ENCODE measurements at places on chromosomes 2 and 18.

DNA sequence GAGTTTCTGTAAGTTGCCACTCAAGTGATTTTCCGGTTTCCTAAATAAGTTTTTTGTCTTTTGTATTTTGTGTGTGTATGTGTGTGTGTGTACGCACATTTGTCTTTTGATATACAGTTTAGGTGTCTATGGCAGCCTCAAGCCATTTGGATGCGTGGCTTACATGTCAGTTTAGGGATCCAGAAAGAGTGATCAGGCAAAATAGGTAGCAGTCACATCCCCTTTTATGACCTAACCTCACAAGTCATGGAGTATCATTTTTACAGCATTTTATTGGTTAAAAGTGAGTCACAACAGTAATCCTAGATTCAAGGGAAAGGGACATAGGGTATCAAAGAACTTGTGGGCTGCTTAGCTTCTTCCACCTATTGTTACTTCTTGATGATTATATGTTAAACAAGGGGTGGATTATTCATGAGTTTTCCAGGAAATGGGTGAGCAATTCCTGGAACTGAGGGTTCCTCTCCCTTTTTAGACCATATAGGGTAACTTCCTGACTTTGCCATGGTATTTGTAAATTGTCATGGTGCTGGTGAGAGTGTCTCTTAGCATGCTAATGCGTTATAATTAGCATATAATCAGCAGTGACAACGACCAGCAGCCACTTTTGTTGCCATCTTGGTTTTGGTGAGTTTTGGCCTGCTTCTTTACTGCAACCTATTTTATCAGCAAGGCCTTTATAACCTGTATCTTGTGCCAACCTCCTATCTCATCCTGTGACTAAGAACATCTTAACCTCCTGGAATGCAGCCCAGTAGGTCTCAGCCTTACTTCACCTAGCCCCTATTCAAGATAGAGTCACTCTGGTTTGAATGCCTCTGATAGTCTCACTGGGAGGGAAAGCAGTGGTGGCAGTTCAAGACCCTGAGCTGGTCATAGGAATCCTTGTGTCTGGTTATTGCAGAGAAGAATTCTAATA is 8.6 kb upstream of the SOCS6 start:
- no peak for DNase-seq

DNA sequence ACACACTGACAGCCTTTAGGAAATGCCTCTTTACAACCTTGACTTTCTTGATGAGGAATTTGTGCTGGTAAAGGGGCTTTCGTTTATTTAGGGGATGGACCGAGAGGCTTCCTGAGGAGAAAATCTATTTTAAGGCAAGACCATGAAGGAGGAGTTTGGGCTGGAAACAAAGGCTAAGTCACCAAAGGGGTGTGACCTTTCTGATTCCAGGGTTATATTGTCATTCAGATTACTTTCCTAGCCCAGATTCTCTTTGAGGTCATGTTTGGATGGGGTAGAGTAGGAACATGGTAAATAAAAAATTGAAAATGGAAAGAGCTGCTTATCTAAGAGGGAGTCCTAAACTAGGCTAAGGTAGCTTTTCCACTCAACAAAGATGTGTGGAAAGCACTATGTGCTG is 77.1 kb upstream of the UGP2 start:
- peak; percentile 52 for DNase-seq

DNA sequence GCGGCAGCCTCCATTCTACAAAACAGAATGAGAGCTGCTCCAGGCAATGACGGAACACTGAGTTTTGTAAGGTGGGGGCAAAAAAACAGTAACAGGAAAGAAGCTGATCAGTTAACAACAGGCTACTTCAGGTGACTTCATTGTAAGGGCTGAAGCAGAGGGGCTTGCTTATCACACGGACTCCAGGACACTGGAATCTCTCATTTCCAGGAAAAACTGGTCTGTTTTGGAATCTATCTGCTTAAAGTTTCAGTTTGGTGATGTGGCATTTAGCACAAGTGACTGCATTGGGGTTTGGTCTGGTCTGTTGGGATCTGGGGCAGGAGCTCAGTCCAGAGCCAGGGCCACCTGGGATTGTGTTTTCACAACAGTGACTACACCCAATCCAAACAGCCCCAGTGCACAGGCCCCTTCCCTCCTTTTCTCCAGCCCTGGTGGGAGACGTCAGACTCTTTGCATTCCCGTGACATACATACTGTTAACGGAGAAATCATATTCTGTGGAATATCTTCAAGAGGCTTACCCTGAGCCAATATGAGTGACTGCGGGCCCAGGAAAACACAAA is 14.1 kb downstream of the AMER3 start:
- DNase-seq = no peak

GRCh38 chr2:39516347-39517101 is 79.4 kb upstream of the MAP4K3 start:
- DNase-seq = peak; percentile 82

- no peak for DNase-seq
These were observed 12.1 kb downstream of the ATP6V1C2 start for GRCh38 chr2:10733566-10733925.

GRCh38 chr2:18987592-18988073 is 370.8 kb downstream of the OSR1 start:
- no peak for DNase-seq

GRCh38 chr18:80244956-80245730 is 2.2 kb downstream of the PARD6G start:
- no peak for DNase-seq

DNA sequence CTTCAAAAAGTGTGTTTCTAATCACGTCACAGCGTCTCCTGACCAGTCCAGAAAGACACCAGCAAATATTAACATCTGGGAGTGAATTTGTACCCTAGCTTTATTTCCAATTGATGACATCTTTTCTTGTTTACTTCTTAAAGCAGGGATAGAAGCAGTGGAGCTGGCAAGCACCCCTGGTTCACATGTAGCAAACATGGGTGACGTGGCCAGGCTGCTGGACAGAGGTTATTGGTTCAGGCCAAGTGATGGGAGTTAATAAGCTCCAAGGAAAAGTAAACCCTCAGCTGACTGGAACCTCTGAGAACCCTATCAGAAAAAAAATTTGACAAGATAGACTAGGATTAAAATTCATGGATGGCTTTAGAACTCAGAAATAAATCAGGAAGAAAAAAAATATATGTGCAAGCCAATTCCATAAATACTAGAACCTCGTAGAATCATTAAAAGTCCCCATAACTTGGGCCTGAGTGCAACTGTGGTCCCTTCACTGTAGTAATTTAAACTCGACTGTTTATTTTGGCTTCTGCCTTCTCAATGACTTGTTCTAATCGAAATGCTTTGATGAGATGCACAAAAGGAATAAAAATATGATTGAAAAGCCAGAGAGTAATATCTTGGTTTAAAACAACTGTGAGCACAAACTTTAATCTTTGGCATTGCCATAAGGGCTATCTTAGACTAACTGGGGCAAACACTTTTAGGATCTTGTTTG is 121.5 kb upstream of the CTAGE1 start:
- no peak for DNase-seq

- DNase-seq = no peak
These were observed 289.5 kb downstream of the SLC4A3 start for GRCh38 chr2:219916726-219917440.

DNA sequence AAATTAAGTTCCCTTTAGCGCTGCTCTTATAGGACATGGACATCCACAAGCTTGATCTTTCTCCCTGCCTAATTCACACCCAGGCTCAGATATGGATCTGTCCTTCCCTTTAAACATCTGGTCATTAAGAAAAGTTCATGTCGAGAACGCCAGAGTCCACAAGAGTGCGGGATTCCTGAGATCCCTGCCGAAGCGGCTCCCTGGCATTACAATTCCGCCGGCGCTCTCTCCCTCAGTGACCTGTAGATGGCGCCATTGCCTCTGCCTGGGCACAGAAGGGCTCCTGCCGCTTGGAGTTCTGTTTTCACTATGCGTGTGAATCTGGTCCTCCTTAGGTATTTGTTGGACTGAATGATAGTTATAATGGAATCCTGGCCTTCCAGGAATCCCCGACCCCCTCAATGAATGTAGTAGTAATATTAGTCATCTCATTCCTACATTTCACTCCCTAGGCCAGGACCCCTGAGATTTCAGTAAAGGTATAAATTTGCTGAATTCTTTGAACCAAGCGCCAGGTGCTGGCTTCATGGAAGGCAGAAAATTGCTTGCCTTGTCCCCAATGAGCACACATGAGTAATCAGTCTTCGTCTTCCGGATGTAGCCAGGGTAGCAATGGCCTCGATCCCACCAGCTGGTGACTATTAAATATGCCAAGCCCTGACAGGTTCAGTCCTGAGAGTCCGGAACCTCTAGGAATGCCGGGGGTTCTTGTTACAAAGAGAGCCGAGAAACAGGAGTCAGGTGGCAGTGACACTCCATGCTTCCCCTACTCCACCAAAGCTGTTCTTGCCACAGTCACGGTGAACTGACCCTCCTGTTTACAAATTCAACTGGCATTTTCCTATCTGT is 26.4 kb upstream of the CD207 start:
- no peak for DNase-seq

DNA sequence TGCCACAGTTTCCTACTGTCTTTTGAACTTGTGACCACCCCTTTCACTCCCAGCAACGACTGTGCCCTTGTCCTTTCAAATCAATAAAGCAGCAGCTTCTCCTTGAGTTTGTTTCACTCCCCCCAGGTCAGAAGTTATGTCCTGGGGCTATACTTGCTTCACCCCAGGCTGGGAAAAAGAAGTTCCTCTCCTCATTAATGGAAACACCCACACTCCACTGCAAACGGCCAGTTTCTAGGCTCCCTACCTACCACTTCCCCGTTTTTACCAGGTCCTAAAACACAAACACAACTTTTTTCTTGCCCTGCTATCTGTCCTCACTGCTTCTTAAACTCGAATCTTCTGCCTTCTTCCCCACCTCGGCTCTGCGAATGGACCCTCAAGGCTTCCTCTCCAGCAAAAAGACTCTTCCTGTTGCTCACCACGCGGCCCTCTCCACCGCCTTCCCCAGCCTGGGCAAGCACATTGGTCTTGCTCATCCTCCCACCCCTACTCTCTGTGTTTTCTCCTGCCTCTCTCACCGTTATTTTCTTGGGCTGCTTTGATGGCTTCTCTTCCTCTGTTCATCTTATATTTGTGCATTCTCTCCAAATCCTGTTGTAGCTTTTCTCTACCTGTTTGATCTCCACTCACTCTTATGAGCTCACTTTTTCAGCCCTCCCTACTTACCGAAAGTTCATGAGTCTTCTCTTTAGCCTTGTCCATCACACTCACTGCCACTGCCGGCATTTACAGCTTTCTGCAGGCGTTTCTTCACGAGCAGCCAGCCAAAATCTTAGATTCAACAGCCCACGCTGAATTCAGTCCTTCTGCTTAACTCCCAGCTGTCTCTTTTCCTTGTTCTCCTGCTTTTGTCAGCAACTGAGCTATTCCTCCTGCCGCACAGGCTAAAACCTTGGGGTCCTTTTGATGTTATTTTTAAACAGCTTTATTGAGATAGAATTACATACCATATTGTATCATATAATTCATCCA is 7.0 kb upstream of the SP5 start:
- no peak for DNase-seq

GRCh38 chr2:147109291-147109690 is 735.5 kb upstream of the ACVR2A start:
- DNase-seq = no peak

DNA sequence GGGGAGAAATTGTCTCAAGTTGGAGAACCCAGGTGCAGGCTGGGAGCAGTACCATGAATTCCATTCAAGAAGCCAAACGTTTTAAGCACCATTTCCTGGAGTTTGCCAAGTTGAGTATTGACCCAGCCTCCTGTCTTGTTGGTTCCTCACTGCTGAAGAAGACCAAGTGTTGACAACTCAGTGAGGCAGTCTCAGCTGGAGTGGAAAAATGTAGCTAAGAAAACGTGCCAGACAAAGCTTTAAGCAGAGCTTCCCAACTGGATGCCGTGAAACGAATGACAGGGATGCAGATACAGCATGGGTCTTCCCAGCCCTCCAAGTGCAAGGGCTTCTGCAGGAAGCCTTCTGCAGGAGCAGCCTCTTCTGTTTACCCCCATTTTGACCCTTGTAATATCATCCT is 778 bp upstream of the INPP1 start:
- DNase-seq = no peak

DNA sequence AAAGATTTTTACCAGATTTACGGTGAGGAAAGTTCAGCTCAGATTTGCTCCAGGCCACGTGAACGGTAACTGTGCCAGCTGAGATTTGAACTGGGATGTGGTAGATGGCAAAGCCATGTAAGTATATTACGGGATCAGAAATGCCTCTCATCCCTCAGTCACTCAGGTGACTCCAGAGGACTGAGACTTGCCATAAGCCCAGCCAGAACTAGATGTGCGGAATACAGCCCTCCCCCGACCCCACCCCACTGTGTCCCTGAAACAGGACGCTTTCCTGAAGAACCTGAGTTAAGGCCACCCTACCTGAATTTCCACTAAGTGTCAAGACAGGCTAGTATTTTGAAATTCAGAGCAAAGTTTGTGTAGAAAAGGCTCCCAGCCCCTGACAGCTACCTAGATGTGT is 1.3 kb upstream of the FHL2 start:
- no peak for DNase-seq

GRCh38 chr2:99867770-99868169 is 274.6 kb downstream of the AFF3 start:
- DNase-seq = no peak

DNA sequence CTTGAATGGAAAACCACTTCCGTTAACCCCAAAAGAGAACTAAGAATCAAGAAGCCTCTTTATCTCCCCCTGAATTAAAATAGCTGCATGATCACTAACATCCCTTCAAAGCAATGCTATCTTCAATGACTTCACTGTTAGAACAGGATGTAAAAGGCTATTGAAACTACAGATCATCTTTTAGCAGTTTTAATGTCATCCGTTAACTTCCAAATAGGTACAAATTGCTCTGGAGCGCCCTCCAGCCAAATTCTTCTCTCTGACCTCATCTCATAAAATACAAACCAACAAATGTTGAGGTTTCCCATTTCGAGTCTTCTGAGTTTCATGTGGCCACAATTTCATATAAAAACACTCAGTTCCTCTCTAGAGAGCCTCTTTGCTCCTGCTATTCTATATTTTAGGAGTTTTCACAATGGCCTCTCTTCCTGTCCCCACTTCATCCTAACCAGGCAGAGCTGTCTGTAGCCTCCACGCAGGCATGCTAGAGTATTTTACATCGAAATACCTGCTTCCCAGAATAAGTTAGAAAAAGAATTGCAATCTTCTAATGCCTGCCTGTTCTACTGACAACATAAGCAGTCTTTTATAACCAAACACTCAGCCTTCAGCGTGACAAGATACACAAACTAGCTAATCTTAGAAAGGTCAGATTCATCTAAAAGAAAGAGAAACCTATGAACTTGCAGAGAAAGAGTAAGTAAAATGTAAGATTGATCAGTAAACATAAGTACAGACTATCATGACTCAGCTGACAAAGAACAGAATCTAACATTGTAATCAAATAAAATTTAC is 37.9 kb downstream of the B4GALT6 start:
- no peak for DNase-seq

DNA sequence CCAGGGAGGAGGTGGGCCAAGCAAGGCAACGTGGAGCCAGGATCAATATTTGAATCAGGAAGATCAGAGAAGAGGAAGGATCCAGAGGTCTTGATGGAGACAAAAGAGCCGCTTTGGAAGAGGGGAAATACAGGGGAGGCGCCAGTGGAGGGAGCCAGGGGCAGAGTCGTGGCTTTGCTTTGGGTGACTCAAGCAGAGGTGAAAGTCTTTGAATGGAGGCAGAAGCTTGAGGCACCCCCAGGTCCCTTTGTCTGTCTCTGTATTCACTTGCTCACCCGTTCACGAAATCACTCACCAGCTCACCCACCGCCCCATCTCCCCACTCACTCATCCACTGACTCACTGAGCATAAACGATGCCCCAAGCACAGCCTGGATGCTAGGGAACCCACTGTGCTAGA is 134.1 kb downstream of the ACOXL start:
- DNase-seq = no peak

- no peak for DNase-seq
These were observed 125.2 kb upstream of the COL3A1 start for GRCh38 chr2:188848887-188849435.

GRCh38 chr18:9673296-9674251 is 34.5 kb upstream of the RAB31 start:
- DNase-seq = peak; percentile 48

Data from iPS DF 19.7 (cell line).